NCI-H2081 (cell line): ENCODE measurements at places on chromosomes 7 and 10.

GRCh38 chr10:1159131-1160061, 103.2 kb downstream of the WDR37 start:
- no peak for DNase-seq

- no peak for DNase-seq
Observed at GRCh38 chr7:142808461-142808801, 37.7 kb downstream of the PRSS2 start.

DNA sequence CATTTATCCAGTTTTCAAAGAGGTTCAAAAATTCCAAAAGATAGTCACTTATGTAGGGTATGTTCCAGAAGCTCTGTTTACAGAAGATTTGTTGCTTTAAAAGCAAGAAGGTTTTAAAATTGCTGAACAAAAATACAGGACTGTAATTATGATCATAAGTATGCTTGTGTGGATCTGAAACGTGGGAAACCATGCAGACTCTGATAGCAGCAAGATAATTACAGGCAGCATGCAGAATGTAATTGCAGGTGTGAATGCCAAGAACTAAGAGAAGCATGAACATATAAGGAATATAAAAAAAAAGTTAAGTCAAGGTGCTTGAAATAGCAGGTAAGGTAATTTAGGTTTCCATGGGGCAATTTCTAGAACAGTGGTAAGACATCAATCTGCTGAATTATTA, 405.7 kb downstream of the ARL4A start:
- peak; percentile 42 for DNase-seq

DNA sequence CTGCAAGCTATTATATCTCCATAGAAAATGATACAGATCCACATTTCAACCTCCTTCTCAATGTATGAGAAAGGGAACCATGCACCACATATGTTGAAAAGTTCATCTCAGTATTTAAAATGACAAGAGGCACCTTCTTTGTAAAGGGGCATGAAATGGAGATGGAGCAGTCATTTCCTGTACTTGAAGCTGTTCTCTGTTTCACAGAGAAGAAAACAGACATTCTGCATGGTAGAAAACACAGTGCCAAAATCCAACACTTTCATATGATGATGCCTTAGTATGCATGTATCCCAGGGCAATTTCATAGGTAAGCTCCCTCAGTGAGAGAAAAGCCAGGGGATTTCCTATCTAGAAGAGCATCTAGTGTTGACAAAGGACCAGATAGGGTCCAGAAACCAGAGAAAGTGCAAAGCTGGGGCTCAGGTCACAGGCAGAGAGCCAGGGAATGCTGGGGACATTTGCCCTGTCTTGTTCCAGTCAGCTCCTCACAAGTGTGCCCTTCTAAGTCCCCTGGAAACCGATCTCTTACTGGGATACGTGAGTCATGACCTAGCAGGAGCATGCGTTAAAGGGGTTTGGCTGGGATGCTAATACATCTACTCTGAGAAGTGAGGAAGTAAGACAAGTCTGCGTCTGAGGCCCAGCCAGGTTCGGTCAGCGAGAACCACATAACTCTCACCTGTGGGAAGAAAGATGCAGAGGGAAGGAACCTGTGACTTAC, 118.7 kb downstream of the ICA1 start:
- no peak for DNase-seq

- no peak for DNase-seq
Observed at GRCh38 chr7:497946-498655, 21.5 kb downstream of the PDGFA start.

DNA sequence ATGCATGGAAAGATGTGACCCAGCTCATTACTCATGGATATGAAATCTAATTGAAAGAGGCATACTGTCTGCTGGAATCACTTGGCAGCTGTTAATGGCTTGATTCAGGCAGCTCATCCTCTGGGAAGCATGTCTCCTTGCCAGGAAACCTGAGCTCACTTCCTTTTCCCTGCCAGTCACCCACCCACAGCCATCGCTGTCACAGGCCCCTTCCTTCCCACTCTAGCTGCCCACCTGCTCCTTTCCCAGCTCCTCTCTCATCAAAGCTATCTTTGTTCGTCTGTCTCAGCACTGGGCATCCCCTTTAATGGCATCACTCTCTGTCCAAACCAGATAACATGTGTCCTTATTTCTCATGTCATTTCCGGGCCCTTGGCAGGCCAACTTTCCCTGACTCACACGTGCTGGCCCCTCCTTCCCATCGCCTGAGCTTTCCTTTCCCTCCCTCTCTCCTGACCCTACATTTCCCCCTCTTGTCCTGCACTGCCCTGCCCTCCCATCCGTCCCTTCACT, 721.9 kb downstream of the TNS3 start:
- DNase-seq = no peak

DNA sequence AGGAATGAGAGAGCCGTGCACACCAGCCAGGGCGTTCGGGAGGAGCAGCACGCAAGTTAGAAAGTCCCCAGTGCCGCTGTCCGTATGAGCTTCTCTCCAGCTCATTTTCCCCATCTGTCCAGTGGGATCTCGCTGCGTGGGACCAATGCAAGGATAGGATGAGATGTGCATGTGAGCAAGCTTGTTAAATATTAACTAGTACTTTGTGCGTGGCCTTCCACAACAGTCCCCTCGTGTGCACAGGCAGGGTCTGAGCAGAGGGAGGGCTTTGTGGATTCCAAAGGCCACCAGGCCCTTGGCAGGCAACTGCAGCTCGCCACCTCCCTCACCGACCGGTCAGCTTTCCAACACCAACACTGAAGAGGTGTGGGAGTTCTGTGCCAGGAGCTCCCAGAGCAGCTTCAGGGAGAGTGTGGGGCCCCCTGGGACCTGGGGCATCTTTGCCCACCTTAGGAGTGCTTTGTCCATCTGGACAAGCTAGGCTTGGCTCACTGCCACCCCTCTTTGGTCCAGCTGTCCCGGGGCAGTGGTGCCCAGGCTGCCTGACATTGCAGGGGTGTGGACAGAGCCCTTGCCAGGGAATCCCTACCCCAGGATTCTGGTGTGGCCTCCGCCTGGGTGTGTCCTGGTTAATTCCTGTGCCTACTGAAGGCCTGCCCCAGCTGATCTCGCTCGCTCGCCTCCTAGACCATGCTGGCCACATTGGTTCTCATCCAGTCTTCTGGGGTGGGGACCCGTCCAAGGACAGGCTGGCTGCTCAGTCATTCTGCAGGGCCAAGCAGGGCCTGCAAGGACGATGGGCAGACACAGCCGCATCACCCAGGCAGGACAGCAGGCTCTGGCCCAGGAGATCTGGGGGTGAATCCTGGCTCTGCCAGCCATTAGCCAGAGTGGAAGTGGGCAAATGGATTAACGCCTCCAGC, 5.3 kb downstream of the FAM20C start:
- no peak for DNase-seq

GRCh38 chr7:136874393-136875032, 6.1 kb downstream of the CHRM2 start:
- DNase-seq = peak; percentile 61

- DNase-seq = no peak
Observed at GRCh38 chr7:14834883-14835282, 67.7 kb downstream of the DGKB start.

- no peak for DNase-seq
Observed at GRCh38 chr10:69475433-69475830, 24.2 kb downstream of the TSPAN15 start.

DNA sequence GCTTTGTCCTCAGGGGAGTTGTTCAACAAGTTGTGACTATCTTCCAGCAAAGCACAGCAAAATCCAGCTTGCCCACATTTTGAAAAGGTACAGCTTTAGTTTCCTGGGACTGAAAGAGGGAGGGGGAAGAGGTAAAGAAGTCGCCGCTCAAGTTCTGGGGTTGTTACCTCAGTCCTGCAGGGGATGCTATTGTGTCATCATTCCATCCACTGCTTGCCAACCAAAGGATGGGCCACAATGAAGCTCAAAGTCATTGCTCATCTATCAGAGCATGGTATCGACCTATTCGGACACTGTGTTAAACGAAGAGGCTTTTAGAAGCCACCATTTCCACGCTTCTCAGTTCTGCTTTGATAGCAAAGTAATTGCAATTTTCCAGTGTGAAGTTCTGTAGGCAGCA, 34.3 kb downstream of the NPY start:
- no peak for DNase-seq

GRCh38 chr7:152329469-152329868, 106.3 kb downstream of the KMT2C start:
- DNase-seq = no peak

GRCh38 chr7:132520591-132521280, 55.5 kb downstream of the PLXNA4 start:
- DNase-seq = no peak

GRCh38 chr7:29989257-29989995, at the start of gene SCRN1:
Gene SCRN1 (minus strand): TSS chr7:29989801. CDS start chr7:29969067, 20,734 bp downstream.
- DNase-seq = peak; percentile 80

- no peak for DNase-seq
Observed at GRCh38 chr10:1605999-1606940, 131.1 kb downstream of the ADARB2 start.

DNA sequence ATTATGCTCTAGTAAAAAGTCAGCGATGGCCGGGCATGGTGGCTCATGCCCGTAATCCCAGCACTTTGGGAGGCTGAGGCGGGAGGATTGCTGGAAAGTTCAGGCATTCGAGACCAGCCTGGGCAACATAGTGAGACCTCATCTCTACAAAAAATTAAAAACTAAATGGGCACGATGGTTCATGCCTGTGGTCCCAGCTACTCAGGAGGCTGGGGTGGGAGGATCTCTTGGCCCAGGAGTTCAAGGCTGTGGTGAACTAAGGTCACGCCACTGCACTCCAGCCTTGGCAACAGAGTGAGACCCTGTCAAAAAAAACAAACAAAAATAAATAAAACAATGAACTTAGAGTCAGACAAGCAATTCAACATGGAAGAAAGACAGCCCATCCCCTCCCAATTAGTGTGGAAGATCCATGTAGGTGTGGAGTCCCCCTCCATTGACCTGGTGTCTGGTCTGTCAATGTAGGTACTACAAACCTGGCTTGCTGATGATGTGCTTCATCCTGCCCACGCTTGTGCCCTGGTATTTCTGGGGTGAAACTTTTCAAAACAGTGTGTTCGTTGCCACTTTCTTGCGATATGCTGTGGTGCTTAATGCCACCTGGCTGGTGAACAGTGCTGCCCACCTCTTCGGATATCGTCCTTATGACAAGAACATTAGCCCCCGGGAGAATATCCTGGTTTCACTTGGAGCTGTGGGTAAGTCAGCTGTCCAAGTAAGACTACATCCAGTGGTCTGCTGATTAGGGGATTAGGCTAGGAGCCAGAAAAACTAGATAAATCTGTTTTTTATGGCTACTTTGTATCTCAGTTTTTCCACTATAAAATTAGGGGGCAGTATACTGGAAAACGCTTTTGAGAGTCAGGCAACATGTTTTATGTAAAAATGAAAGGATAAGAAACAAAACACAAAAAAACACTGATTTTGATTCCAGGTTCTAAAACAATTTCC, 9.3 kb downstream of the SCD start:
- no peak for DNase-seq

- no peak for DNase-seq
Observed at GRCh38 chr10:44292390-44293002, 92.4 kb downstream of the CXCL12 start.

DNA sequence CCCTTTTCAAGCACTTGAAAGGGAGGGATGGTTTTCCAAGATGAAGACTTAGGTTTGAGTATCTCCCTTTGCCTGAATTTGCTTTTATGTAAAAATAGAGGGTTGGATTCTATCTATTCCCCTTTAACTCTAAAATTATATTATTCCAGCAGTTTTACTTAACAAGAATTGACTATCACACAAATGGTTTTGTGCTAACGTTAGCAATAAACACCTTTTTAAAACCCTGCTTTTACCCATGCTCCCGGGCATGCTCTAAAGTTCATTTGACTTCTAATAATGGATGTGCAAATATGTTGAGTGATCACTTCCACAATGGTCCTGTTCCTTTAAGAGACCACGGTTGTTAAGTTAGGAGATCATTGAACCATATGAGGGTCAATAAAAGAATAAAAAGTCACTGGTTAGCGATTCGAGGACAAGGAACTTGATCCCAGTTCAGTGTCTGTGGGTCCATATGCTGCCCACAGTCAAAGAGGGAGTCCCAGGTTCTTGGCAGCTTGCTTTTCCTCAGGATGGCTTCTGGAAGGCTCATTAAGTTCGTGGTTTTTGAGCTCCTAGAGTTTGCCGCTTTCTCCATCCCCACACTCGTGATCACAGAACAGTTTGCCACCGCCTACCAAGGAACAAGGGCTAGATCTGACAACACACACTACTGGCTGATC, at the start of gene TMEM236:
TSS of gene TMEM236 (plus strand) at position 421 of the 665 bp plus-strand sequence. CDS start at position 516, 95 bp downstream.
- no peak for DNase-seq

- no peak for DNase-seq
Observed at GRCh38 chr10:25017661-25018060, 1.2 kb downstream of the THNSL1 start.

DNA sequence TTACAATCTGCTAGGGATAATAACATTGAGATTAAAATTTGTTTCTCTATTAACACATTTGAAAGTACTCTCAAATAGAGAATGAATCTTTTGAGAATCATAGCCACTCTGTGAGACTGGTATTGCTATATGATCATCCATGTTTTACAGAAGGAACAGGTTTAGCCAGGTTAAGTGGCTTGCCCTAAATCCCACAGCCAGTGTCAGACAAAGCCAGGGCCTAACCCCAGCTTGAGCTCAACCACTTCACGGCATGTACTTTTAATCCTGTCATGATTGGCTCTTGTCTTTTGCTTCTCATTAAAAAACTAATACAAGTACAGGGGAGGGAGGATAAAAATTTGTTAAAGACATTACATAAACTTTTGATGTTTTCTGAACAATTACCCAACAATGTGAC, 3.8 kb upstream of the ZNRF2 start:
- no peak for DNase-seq

DNA sequence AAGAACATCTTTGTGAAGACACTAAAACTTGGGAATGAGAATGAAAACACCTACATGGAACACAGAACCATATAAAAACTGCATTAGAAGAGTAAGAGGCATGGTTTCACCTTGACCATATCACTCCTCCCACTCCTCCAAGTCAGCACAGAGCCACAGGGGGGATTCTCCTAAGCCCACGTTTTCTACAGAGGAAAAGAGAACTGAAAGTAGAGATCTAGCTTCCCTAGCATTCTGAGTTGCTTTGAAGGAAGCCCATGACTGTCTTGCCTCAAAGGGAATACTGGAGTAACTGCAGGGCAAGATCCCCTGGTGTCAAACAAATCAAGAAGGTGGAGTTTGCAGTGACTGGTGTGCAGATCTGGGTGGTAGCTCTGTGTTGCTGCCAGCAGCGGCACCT, 43.9 kb downstream of the HBP1 start:
- no peak for DNase-seq

- no peak for DNase-seq
Observed at GRCh38 chr10:4453950-4454349, 372.1 kb upstream of the AKR1E2 start.
